ENCODE measurements at places on chromosomes 5 and 9.

- no peak for DNase-seq
Observed at GRCh38 chr9:38009990-38010389, 59.0 kb downstream of the SHB start.

DNA sequence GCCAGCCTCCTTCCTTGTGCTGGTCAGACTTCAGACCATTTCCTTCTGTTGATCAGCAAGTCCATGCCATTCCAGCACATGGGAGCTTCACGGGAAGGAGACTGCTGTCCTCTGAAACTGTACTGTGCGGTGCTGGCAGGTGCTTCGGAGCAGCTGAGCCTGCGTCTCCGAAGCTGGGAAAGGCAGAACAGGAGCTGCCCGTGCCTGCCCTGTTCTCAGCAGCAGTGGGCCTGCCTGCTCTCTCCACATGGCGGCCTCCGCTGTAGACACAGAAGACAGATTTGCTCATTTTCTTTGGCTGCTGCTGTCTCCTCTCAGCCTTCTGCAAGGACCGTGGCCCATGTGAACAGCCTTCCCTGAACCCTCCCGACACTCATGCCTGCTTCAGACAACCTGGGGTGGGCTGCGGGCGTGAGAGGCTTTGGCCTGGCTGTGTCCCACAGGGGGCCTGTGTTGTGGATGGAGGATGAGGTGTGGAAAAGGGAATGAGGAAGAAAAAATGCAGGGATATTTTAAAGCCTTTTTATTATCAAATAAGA lies 43.1 kb downstream of the HABP4 start:
- no peak for DNase-seq

- no peak for DNase-seq
Observed at GRCh38 chr5:165334201-165334600, 1828.8 kb downstream of the MAT2B start.

- no peak for DNase-seq
Observed at GRCh38 chr9:135218331-135219225, 131.1 kb downstream of the OLFM1 start.

- no peak for DNase-seq
Observed at GRCh38 chr9:38345851-38346755, 46.4 kb upstream of the ALDH1B1 start.

DNA sequence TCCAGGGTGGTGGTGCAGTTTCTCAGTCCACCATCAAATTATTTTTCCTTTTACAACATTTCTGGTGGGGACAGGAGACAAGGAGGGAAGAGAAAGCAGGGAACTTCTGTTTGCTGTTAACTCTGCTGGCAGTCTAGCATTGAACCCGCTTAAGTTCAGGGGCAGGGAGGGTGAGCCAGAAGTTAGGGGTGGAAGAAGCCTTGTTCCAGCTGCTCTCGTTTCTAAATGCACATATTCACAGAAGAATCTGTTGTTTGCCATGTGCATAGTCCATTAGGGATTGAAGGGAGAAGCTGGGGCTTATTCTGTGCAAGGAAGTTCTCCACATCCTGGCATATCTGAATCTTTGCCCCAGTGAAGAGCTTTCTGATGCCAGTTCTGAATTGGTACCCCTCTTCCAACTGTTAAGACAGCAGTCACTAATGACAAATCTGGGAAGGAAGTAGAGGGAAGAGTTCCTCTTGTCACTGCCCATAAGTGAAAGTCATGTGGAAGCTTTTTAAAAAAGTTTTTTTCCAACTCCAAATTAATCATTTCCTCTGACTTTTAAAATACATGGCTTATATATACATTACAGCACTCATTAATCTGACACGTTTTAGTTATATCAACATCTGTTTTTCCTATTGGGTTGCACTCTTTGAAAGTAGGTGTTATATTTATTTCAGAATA lies 32.6 kb upstream of the ACOT12 start:
- no peak for DNase-seq

All from LoVo (cell line).